ENCODE measurements at places on chromosomes 6 and 20.

- no peak for DNase-seq
Observed at GRCh38 chr20:45097485-45098102, 3.3 kb downstream of the KCNS1 start.

GRCh38 chr6:113562248-113562647 lies 294.9 kb upstream of the MARCKS start:
- no peak for DNase-seq

GRCh38 chr6:145736661-145737144 lies 1.4 kb upstream of the EPM2A start:
- DNase-seq, result no peak

- no peak for DNase-seq
Observed at GRCh38 chr6:110563711-110564110, 87.3 kb upstream of the SLC22A16 start.

GRCh38 chr6:144177726-144178125 lies 27.4 kb downstream of the STX11 start:
- DNase-seq, result no peak

DNA sequence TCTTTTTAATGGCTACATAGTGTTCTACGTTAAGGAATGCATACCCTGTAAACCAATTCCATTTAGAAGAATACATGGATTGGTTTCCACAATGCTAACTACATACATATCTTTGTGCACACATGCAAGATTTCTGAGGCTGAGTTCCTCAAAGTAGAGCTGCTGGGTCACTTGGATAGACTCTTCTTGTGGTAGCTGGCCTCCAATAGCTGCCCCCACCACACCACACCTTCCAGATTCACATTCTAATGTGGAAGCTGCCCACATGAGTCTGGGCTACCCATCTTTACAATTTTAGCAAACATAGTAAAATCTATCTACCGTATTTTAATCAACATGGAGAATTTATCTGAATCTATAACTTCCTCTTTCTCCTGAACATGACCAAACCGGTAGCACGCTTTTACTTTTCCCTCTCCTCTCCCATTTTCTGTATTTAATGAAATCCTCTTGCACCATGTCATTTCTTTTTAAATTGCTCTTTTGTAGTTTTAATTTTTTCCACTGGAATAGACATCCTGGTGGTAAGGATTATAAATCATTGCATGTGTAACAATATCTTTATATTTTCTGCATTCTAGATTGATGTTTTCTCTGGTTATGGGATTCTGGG lies 74.7 kb upstream of the CITED2 start:
- no peak for DNase-seq

DNA sequence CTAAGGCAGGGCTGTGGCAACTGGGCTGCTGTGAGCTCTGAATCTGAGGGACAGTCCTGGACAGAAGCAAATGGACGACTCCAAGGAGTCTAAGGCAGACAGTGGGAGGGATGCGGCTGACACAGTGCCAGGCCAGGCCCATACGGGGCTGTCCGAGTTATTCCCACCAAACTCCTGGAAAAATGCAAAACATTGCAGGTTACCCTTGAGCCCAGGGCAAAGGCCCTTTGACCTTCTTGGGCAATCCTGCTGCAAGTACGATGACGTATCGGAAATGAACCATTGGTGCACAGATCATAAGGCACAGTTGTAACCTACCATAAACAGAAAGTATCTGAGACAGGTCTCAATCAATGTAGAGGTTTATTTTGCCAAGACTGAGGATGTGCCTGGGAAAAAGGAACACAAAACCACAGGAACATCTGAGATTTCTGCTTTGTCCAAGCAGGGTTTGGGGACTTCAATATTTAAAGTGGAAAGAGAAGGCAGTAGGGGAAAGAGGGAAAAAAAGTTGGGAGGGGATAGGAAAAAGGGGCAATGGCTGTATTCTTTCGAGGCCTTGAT lies 118.9 kb downstream of the DACT2 start:
- DNase-seq, result no peak

DNA sequence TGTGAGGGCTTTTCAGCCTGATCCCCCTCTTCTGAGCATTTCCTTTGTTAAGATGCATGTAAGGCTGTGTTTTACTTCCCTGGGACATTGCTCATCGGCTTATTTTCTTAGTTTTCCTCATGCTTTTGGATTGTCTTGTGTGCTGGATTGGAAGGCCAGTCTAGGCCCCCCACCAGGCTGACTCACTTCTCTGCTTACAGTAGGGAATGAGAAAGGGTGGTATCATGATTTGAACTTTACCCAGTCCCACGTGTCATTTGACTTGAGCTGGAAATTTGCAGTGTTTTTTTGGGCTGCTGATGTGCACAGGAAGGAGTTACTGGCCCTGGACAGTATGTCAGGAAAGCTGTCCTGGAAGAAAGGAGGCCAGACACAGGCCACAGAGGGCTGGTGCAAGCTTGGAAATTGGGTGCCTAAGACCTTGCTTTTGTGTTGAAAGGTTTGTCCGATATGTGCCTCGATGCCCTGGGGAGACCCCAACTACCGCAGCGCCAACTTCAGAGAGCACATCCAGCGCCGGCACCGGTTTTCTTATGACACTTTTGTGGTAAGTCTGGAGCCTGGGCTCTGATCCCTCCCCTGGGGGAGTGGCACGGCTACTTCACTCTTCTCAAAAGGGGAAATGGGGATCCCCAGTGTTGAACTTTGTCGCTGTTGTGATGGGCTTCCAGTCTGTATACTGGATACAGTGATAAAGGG lies 12.8 kb downstream of the RNF114 start:
- DNase-seq, result peak; percentile 80

- DNase-seq, result no peak
Observed at GRCh38 chr6:137767911-137768690, 99.0 kb upstream of the TNFAIP3 start.

DNA sequence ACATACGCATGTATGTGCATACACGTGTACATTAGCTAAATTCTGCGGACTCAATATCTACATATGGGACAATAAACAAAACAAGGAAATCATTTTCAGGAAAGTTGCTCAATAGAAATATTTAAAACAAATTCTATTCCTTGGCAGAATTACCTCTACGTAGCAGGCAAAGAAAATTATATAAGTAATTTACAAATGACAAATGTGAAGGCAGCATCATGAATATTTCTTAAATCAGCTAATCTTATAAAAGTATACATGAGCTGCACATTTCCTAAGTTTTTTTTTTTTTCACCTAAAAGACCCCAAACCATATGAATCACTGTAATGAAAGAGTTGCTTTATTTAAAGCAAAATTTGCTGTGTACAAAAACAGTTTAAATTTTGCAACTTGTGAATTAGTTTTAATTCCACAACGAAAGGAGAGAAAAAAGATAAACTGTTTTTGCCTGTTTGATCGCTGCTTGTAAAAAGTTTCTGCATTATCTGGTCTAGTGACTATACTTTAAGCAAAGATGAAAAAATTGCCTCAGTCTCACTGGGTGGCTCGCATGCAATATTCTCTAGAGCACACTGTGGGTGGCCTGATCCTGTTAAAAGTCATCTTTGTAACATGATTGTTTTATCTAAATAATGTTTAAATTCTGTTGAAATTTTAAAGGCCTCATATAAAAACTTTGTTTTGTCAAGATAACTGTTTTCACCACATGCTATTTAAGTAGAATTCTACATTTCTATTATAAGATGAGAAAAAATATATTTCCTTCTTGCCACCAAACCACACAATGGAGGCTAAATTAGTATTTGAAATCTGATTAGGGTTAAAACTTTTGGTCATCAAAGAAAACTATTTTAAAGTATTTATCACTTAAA lies 57.1 kb downstream of the HUS1B start:
- no peak for DNase-seq

DNA sequence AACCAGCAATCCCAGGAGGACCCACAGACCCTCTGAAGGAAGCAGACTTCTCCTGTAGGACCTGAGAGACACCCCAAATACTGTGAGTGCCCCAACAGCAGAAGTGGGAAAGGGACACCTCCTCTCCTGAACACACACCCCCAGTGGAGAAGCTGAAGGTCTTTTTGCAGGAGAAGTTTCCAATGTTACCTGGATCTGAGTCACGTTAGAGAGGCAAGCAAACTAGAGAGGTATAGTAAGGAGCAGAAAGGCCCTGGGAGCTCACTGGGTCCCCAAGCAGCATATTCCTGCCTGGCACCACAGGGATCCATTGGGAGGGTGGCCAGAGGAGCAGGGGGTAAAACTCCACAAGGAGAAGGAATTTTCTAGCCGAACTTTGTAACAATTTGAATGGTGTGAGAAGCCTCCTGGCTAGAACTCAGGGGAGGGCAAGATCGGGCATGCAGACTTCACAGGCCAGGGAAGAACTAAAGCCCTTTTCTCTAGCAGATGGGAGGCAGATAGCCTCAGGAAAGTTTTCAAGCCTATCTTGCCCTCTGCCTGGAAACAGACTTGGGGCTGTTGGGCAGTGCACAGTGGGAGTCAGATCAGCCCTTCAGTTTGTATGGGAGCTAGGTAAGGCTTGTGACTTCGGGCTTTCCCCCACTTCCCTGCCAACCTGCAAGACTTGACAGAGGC lies 68.2 kb upstream of the SSTR4 start:
- DNase-seq, result no peak

DNA sequence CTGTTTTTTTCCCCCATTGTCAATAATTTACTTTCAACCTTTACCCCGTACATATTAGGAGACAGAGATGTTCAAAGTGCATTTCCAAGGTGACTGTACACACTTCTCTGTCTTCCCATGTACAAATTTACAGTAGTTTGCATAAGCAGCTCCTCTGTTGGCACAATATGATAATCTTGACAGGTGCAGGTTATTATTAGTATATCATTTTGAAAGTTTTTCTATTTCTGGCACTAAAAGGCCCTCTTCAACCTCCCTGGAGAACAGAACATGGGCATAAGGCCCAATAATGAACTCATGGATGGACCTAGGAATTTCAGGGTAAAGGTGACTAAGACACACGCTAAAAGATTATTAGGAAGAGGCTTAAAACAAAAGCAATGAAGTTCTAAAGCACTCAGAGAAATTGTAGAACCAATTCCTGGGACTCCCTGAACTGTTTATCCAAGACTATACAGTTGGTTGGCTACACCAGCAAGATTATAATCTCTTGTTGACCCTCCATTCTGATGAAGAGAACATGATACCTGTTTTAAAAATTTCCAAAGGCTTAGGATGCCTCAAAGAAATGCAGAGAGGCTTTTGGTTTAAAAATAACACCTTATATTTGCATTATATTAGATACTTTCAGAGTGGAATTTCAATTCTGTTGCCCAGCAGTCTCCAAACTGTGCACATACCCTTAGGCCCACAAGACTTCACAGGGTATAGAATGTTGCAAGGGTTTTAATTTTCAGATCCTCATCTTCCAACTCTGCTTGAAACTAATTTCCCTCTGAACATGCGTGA lies 1.1 kb downstream of the AIG1 start:
- no peak for DNase-seq

GRCh38 chr20:20425823-20426654 lies 58.1 kb downstream of the INSM1 start:
- no peak for DNase-seq

DNA sequence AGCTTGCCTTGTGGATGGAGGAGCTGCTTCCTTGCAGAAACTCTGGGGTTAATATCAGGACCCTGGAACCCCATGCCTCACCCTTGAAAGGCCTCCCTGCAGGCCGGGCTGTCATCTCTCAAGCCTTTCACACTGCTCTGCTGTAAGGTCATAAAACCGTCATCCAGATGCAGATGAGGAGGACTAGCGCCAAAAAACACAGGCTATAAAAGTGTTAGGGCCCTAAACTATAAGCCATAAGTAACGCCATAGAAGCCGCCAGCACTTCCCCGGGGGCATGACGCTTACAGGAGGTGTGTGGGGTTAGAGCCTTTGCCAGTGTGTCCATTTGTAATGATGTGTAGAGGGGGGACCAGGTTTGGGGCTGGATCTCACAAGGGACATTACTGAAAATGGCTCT lies 47.6 kb downstream of the CDH4 start:
- no peak for DNase-seq

GRCh38 chr20:10790013-10790412 lies 116.2 kb upstream of the JAG1 start:
- DNase-seq, result no peak

GRCh38 chr6:112237066-112237465 lies 17.3 kb downstream of the LAMA4 start:
- no peak for DNase-seq

GRCh38 chr20:49882171-49882970 lies 33.0 kb downstream of the SPATA2 start:
- DNase-seq, result no peak

GRCh38 chr6:135114355-135115145 lies 59.9 kb upstream of the HBS1L start:
- no peak for DNase-seq
